ENCODE measurements at places on chromosomes 6 and 20.

GRCh38 chr6:40681622-40682021 lies 94.5 kb upstream of the LRFN2 start:
- DNase-seq = no peak

GRCh38 chr6:108995296-108995695 lies 99.3 kb downstream of the SESN1 start:
- no peak for DNase-seq

DNA sequence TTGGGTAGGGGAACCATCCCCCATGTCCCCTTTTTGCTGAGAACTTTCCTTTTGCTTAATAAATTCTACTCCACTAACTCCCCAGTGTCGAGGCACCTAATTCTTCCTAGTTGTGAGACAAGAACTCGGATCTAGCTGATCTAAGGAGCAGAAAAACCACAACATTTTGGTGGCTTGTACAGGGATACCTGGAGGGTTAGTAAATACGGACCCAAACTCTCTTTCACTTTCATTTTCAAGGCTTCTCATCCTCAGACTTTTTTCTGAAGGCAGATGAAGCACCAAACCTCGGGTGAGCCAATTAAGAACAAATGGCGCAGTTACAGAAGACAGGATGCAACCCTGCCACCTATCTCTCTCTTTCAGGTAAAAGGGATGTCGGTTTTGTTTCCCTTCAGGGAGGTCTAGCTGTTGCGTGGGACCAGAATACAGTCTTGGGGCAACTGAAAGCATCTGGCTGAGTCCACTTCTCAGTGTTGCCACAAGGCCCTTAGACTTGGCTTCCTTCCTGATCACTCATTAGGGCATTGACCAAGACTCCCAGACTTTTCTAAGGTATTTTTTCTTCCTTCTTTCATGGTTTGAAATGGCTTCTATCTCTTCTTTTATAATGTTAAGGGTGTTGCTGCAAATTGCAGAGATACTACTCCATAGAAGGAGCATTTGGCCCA lies 11.1 kb upstream of the HTR1B start:
- DNase-seq = no peak

DNA sequence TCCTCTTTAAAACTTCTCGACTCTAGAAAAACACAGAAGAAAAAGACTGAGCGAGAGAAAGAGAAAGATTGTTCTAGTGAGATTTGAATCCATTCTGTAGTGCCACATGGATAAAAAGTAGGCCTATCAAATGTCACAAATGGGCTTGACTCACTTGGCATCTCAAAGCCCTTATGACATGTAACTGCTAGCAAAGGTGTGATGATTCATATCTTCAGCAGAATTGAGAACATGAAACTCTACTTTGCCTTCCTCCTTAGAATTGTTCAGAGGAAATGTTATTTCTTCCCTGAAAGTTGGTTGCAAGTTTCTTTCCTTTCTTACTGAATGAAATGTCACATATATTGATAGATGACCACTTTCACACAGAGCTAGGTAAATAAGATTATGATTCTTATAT lies 40.4 kb upstream of the DUSP22 start:
- DNase-seq = no peak

GRCh38 chr20:3221398-3222226 lies 12.3 kb downstream of the ITPA start:
- no peak for DNase-seq

GRCh38 chr20:13307562-13308163 lies 86.6 kb downstream of the ISM1 start:
- DNase-seq = no peak

- no peak for DNase-seq
Measured at GRCh38 chr6:93248631-93249030, 170.7 kb downstream of the EPHA7 start.

DNA sequence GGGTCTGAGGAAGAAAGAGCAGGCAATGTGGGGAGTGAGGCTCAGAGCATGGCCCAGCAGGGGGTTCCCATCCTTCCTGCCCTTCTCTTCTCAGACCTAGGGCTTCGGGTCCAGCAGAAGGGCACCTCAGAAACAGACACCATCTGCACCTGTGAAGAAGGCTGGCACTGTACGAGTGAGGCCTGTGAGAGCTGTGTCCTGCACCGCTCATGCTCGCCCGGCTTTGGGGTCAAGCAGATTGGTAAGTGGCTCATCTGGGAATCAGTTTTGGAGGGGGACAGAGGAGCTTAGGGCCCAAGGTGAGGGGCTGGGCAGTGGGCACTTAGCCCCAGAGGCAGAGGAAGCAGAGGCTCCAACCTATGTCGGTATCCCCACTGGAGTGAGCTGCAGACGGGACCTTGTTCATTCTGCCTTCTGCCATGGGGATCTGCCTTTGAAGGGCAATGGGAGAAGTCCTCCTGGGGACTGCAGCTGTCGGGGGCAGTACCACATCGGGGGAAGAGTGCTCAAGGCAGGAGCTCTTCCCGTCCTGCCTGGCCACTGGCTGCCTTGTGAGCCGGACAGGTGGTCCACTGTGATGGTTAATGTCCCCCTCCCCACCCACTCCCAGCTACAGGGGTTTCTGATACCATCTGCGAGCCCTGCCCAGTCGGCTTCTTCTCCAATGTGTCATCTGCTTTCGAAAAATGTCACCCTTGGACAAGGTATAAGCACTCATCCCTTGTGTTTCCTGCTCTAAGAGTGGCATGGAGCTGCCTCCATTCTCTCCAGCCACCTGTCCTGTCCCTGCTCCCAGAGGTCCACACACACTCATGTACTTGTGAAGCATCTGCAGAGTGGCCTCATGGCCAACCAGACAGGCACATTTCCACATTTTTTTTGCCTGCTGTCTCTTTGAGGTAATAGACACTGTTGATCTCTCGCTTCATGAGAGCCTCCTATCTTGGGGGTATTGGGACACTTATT lies 4.7 kb downstream of the CD40 start:
- no peak for DNase-seq

DNA sequence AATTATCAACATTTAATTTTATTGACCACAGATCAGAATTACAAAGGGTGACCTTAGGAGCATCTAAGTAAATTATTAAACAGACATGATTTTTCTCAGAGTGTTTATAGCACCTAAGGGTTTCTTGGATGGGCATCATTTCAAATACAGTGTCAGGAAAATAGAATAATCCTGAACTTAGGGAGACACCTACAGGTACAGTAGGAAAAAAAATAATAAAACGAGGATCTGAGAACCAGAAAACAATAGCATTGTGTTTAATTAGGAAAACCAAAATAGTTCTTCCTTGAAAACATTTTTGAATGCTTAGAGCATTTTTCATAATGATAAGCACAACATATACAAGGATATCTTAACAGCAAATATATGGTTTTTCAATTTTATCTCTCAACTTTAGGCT lies 39.2 kb downstream of the MMUT start:
- no peak for DNase-seq

DNA sequence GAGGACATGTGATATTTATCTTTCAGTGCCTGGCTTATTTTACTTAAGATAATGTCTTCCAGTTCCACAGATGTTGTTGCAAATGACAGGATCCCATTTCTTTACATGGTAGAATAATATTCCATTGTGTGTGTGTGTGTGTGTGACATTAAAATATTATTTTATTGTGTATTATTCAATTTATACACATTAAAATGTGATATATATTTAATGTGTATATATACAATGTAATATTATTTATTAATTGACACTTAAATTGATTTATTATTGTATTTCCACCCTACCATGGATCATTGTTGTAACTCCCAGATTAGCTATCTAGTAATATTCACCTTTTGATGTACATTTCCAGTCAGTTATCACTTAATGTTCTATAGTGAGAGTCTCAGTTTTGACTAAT lies 1422.5 kb upstream of the ADGRB3 start:
- no peak for DNase-seq

DNA sequence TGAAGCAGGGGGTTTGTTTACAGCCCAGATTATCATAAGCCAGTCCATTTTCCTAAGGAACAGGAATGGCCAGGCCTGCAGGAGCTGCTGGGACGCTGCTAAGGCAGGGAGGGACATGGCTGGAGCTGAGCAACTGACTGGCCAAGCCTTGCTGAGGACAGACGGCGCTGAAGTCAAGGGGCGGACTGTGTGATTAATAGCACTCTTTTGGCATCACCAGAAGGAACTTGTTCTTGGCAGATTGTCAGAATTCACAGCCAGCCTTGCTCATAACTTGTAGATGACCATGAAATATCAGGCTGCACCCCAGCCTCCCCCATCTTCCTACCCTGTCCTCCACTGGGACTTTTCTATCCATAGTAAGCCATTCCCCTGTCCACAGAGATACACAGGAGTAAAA lies 218.8 kb upstream of the RNF24 start:
- no peak for DNase-seq

DNA sequence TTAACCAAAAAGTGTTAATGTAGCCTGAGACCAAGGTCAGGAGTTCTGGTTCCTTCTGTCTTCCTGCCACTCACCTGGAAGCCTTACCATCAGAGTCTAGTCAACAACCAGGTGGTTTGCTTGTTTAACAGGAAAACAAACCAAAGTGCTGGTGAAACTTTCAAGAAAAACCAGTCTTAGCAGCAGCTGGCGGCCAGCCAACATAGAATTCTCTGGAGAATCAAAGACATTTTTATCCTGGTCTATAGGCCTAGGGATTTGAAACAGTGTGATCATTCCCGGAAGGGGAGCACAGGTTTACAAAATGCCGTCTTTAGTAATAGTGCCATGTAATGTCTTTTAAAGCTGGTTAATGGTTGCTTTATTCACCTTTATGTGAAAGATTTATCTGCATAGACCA lies 146.6 kb upstream of the AKIRIN2 start:
- no peak for DNase-seq

DNA sequence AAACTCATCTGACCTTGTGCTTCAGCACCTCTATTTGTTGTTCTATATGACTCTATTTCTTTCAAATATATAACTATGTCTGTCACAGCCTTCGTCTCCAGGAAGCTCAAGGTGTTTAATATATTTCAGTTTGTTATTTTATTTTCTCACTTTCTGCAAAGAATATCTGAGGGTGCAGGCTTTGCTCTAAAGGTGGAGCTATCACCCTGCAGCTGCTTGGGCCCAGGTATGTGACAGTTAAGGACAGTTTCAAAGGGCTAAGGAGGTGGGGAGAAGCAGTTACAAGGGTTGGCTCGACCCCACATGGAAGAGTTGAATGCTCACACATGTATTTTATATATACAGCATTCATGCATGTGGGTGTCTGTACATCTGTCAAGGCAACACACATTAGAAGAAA lies 405.6 kb downstream of the BTBD9 start:
- DNase-seq = no peak

GRCh38 chr6:16805243-16805950 lies 44.1 kb upstream of the ATXN1 start:
- no peak for DNase-seq

DNA sequence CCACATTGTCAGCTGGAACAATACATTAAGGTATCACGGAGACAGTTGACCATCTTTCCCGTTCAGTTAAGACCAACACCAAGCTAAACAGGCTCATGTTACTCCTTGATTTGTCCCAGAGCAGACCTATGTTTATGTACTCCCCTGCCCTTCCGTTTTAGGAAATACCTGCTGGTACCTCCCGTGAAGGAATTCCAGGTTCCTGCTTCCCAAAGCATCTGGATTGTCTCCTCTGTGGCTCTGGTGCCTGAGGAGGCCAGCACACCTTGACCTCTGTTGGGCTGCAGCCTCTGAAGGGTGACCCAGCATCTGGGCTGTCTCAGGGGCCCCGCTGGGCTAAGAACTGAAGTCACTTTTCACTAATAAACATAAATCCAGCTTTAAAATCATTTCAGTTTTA lies 647.8 kb upstream of the MARCKS start:
- DNase-seq = no peak

DNA sequence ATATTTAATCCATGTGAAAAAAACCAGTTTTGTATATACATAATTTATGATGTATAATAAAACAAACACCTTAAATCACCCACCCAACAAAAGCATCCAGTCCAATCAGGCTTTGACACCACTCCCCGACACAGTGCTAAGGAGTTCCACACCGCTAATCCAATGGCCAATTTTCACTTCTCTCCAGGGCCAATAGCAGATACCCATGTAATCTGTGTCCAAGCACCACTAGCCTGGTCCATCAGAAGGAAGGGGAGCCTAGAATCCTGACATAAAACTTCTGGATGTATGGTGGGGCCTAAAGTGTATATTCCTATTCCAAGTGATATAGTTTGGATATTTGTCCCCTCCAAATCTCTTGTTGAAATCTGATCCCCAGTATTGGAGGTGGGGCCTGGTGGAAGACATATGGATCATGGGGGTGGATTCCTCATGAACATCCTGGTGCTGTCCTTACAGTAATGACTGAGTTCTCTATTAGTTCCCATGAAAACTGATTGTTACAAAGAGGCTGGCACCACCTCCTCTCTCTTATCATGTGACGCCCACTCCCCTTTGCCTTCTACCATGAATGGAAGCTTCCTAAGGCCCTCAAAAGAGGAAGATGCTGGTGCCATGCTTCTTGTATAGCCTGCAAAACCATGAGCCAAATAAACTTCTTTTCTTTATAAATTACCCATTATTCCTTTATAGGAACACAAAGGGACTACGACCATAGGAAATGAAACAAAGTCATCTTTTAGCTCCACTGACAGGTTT lies 20.8 kb downstream of the RALGAPA2 start:
- no peak for DNase-seq

GRCh38 chr6:100959280-100959679 lies 78.2 kb upstream of the ASCC3 start:
- no peak for DNase-seq

DNA sequence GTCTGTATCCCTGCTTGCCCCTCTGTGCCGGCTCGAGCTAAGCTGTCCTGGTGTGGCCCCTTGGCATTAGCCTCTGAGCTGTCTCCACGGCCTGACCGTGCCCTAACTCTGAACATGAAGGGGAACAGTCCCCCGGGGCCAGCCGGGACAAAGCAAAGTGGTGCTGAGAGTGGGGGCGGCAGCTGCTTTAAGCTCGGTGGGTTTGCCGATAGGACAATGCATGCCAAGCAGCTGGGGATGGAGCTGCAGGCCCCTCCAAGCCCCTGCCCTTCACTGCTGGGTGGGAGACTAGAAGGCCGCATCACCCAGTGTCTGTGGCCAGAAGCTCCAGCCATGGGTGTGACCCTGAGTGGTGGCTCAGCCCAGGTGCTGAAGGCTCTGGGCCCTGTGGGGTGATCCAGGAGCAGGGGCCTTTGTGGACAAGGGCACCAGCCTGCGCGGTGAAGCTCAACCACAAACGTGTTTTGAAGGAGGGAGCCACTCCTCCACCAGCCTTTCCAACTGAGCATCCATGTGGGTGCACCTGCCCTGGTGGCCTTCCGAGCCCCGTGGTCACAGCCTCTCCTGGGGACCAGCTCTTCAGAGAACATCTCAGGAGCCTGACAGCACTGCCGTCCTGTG lies 242.5 kb downstream of the ERMARD start:
- no peak for DNase-seq

DNA sequence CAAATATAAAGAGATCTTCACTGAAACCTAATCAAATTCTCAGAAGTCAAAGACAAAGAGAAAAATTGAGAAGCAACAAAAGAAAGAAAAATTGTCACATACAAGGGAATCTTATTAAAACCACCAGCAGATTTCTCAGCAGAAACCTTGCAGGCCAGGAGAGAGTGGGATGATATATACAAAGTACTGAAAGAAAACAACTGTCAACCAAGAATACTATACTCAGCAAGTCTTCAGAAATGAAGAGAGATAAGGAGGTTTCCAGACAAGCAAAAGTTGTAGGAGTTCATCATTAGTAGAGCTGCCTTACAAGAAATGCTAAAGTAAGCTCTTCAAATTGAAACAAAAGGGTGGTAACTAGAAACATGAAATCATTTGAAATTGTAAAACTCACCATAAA lies 345.6 kb downstream of the MAFB start:
- DNase-seq = no peak
